Lower leg skin (tissue), 4 donors: ENCODE measurements at places on chromosomes 5 and 9. TPM values are rescaled to one million over a fixed set of nuclear protein-coding genes. Genes with fewer than 3 reads are reported as not detected.
A peak's percentile ranks its signal among the peaks of the same experiment; 100 is the strongest.

- DNase-seq = no peak
Measured at GRCh38 chr9:69331444-69331843, 6.4 kb downstream of the ENTREP1 start.

GRCh38 chr5:75113354-75114113, 61.2 kb upstream of the GCNT4 start:
- DNase-seq = no peak

DRD1 gene
- total RNA-seq = not detected

CSNK1A1 gene
- total RNA-seq = 289 TPM

DNA sequence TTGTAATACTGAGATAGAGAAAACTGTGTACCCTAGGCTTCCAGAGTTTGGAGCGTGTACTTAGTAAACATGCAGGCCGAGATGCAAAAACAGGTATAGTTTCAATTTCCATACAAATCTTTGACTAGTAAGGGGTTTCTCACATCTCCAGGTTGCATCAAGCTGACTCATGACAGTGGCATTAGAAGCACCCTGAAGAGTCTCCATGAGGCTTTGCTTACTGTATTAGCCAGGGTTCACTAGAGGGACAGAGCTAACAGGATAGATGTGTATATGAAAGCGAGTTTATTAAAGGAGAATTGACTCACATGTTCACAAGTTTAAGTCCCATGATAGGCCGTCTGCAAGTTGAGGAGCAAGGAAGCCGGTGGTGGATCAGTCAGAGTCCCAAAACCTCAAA, 275.3 kb upstream of the CDH6 start:
- no peak for DNase-seq

GRCh38 chr5:150640311-150641005, at the start of gene SYNPO:
Gene SYNPO (plus strand): TSS chr5:150640660. CDS start chr5:150648276, 7,616 bp downstream.
- DNase-seq = peak; percentile 93

- DNase-seq = no peak
Measured at GRCh38 chr5:155189476-155189875, 175.9 kb downstream of the KIF4B start.

CTXN3 gene
- not detected for total RNA-seq

BHMT2 gene
- 5.4 TPM for total RNA-seq

GRCh38 chr5:34022121-34022705, 14.4 kb upstream of the AMACR start:
- DNase-seq = no peak

- no peak for DNase-seq
Measured at GRCh38 chr9:87137718-87138117, 190.4 kb upstream of the GAS1 start.

PDE6A gene
- total RNA-seq = 1.0 TPM

DNA sequence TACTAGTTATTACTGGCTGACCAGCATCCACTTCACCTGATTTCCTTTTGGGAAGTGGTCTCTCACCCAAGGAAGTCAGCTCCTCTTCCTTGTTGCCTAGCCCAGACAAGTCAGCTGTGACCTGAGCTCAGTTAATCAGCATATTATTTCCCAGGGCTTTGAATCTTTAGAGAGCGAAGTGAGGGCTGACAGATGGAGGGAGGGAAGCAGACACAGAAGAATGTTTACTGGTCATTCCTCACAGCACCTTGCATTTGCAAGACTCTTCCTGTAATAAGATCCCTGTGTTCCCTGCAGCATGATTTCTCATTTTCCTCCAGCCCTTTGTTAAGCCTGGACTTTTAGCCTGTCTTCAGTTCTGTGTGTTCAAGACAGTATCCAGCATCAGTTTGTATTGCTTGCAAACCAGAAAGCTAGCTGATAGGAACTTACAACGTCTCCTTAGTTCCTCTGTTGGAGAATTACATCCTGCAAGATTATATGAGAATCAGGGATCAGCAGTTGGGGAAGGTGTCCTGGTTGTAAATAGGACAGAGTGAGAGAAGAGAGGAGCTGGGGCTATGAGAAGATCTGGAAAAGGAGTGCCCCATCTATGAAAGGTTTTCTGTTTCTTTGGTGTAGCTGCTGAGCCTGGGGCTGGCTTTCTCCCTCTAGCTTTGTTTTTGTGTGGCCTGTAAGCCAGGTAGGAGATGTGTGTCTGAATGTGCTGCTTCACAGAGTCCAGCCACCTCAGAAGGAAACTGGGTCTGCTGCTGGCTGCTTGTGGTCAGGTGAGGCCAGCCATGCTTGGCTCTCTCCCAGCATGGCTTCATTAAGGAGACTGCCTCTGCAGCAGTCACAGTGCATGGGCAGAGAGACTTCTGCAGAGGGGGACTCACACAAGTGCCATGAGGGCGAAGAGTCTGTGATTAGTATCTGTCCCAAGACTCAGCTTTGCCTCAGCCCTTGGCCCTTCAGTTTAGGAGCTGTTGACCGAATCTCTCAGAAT, 50.3 kb downstream of the MAN2A1 start:
- no peak for DNase-seq

DNA sequence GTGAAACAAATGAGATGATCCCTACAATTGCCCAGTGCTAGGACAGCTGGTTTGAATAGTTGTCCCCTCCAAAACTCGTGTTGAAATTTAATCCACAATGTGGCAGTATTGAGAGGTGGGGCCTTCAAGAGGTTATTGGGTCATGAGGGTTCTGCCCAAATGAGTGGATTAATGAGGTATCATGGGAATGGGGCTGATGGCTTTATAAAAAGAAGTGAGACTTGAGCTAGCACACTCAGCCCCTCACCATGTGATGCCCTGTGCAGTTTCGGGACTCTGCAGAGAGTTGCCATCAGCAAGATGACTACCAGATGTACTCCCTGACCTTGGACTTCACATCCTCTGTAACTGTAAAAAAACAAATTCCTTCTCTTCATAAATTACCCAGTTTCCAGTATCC, 33.1 kb downstream of the RANBP6 start:
- no peak for DNase-seq

GRCh38 chr9:131743501-131743900, 3.6 kb upstream of the RAPGEF1 start:
- no peak for DNase-seq

GRCh38 chr5:125154301-125155110, 408.1 kb upstream of the ZNF608 start:
- DNase-seq = no peak

TXN gene
- 122 TPM for total RNA-seq

- DNase-seq = no peak
Measured at GRCh38 chr5:1067141-1068121, 44.4 kb downstream of the SLC12A7 start.

ANKRD55 gene
- total RNA-seq = 0.17 TPM

ADAMTSL1 gene
- total RNA-seq = 1.2 TPM

GRCh38 chr9:22913518-22913917, 466.9 kb downstream of the DMRTA1 start:
- no peak for DNase-seq

DNA sequence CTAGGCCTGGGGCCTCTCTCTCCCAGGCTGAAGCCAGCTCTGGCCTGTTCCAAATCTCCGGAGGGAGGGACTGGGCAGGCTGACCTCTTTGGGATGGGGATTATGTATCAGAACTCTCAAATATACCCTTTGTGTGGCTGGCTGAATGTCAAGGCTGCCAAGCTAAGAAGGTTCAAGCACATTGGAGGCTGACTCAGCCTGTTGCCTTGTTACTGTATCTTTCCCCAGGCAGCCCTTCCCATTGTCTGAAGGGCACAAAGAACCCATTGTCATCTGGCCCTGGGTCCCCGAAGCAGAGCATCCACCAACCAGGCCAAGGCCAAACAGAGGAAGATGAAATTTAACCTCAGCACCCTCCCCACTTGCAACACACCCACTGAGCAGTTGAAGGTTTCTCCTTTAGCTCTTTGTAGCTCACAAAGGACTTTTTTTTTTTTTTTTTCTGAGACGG, 7.3 kb upstream of the SPARC start:
- no peak for DNase-seq
